T-helper 9 cell (primary cell): ENCODE measurements at places on chromosomes 16 and 17.

DNA sequence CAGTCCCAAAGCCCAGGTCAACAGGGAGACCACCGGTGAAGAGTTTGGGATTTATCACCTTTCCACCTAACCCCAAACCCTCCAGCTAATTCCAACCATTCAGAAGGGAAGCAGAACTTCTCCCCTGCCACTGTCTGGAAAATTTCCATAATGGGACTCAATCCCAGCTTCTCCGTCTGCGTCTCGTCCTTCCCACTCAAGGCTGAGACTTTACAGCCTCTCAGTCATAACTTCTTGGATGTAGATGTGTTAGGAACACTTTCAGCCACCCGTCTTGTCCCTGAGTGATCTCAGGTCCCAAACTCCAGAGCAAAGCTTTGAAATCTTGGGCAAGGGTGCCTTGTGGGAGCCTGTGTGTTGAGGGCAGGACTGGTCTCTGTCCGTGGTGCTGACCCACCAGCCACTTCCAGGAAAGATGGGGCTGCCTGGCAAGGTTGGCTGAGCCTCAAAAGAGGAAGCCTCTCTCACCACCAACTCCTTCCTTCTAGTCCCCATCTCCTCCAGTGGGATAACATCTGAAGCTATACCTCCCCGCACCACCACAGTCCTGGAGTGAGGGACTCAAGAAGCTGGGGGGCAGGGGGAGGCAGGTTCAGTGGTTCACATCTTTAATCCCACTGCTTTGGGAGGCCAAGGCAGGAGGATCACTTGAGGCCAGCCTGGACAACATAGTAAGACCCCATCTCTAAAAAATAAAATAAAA lies 9.3 kb downstream of the GAS2L2 start:
- DNase-seq = no peak

DNA sequence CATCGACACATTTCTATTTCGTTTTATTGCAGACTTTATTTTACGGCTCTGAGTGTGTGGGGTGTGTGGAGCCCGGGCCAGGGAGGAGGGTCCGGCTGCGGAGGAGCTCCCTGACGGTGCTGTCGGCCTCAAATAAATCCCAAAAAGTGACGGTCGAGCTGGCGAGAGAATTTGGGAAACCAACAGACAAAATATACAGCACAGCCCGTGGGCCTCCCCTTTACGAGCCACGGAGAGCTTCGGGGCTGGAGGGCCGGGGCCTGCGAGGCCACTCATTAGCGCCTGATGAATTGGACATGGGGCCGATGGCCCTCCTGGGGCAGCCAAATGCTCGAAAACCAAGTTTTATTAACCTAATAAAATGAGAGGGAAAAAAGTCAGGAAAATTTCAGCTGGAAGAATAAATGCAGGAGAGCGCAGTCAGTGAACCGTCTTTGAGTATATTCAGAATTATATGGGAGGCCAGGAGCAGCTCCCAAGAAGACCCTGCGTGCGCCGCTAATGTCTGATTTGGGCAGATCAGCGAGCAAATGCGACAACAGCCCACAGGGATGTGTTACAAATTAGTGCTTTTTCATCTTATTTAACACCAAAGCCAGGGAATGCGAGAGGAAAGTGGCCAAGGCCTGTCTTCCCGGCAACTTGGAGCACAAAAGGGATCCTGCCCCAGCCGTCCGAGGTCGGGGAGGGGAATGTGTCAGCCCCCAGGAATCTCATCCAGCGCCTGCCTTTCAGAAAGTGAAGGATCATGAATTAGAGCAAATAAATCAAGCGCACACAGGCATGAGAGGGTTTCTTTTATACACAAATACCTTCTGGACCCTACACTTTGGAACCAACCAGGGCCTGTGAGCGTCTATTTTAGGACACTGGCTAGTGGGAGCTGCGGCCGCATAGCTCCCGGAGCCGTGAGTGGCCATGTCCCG lies 249.1 kb downstream of the C16orf95 start:
- no peak for DNase-seq

DNA sequence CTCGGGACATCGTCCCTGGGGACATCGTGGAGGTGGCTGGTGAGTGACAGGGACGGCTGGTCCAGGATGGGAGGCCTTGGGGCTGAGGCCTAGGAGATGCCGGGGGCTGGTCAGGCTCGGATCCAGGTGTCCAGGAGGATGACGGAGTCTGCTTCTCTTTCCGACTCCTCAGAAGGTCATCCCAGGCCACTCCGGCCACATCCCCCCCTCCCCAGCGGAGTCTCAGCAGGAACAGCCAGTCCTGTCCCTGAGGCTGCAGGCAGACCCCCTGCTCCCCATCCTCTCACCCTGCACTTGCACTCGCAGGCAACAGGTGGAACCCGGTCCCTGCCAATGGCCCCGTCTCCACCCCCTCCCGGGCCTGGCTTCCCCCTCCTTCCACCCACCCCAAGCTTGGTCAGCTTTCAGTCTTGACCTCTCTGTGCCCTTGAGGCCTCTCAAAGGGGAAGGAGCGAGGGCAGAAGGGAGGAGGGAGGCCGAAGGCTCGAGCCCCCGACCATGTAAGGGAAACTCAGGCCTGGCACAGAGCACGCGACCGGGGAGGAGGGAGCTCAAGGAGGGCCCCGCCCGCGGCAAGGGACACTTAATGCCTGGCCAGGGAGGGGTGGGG lies 4.4 kb downstream of the ATP2A1 start:
- DNase-seq = no peak

DNA sequence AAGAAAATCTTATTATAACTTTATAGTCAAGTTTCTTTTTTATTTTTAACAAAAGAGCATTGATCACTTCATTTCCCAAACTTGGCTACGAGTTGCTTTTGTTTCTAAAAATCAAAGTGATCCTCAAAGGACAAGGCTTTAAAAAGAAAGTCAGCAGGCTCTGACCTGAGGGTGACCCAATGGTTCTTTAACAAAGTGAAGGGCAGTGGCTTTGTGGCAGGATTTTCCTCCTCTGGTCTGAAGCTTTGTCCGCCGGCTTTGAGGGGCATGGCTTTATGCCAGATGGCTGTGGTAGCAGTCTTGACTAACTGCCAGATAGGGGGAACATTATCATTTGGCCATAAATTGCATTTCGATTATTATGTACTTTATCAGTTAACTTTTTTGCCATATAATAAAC lies 28.5 kb downstream of the IQCK start:
- DNase-seq = no peak

DNA sequence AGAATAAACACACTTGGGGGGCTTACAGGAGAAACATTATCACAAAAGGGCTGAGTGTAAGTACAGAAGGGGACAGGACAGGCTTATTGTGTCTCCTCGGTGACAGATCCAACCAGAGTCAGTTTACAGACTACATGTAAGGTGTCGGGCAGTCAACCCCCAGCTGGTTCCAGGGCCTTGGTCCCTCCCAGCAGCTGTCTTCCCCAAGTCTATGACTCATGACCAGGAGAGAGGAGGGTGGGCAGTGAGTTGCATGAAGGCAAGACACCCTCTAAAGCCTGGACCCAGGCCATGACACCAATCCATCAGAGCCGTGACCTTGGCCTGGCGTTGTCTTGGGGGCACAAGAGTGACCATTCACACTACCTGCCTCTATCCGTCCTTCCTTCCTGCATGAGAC lies 276.2 kb upstream of the CCL2 start:
- no peak for DNase-seq

DNA sequence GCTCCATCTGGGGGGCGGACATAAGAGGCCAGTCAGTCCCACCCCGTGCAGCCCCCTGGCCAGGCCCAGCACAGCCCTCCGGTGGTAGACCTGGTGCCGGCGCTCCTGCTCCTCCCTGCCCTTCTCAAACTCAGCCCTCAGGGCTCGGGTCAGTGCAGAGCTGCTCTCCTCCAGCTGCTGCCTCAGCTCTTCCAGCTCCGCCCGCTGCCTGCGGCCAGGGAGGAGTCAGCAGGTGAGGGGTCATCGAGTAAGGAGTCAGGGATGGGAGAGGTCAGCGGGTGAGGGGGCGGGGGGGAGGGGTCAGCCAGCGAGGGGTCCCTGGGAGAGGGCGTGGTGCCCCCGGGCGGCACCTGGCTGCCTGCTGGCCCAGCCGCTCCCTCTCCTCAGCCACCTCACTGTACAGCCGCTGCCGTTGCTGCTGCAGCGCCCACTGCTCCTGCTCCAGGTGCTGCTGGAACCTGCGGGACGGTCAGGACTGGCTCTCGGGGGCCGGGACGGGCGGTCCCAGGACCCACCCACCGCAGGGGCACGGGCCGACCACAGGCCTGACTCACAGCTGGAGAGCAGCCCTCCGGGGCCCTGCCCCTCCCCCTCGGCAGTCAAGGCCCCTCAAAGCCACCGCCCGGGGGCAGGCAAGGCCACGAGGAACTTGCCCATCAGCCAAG lies 26.5 kb upstream of the AATK start:
- DNase-seq = no peak

GRCh38 chr17:4165301-4166010 lies 22.5 kb downstream of the CYB5D2 start:
- DNase-seq = no peak
